OCI-LY7 (cell line): ENCODE measurements at places on chromosomes 7 and 10.

DNA sequence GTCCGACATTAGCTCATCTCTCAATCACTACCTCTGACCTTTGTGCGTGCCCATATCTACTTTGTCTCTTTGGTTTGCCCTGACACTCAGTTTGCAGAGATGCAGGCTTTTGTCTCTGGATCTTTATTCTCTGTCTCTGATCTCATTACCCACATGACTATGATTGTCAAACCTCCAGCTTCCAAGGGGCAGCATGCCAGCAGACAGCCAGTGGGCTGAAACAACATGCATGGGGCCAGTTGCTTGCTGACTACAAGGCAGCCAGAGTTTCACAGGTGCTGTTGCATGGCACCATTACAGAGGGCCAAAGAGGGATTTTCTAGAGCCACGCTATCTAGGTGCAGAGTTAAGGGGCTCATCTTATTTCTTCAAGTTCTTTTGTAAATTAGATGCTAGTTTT, 146.2 kb downstream of the SPAG6 start:
- DNase-seq: no peak

- no peak for DNase-seq
These were observed 534.6 kb downstream of the TFEC start for GRCh38 chr7:115496006-115496405.

DNA sequence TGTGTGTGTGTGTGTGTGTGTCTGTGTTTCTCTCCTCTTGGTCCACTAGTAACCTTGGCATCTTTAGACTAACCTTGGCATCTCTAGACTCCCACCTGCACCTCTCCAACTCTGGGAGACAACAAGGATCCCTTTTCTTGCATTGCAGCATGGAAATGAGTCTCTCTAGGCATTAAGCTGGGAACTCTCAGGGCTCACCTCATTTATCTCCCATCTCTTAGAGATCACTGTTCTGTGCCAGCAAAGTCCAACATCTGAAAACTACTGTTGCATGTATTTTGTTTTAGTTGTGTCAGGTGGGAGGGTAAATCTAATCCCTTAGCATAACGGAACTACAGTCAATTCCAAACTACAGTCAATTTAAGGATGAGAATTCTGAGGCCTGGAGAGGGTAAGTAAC, 38.7 kb downstream of the MYOF start:
- DNase-seq: no peak

- DNase-seq: peak; percentile 10
These were observed 55.2 kb upstream of the FAM133B start for GRCh38 chr7:92645114-92646061.

- DNase-seq: no peak
These were observed 7.6 kb downstream of the CCDC172 start for GRCh38 chr10:116331815-116332214.

DNA sequence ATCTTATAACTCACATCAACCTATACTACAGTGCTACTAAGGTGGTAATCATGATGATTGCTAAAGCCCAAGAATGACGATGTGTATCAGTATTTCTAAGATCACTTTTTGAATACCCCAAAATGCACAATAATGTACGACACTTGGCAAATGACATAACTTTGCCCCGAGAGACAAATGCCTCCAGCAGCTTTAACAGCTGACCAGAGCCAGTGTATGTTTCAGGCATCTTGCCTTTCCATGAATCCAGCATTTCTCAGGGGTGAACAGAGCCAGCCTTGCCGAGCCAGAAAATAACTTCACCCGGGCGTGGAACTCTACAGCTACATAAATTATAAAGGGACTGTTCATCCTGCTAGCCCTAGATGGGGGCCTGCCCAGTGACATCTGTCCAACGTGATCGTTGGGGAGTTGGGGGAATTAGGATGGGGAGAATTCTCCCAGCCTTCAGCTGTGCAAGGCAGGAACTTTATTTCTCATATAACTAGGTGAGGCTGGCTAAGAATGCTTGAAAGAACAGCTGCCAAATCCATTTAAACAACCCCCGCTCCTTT, 1.8 kb downstream of the IGFBP3 start:
- DNase-seq: no peak

DNA sequence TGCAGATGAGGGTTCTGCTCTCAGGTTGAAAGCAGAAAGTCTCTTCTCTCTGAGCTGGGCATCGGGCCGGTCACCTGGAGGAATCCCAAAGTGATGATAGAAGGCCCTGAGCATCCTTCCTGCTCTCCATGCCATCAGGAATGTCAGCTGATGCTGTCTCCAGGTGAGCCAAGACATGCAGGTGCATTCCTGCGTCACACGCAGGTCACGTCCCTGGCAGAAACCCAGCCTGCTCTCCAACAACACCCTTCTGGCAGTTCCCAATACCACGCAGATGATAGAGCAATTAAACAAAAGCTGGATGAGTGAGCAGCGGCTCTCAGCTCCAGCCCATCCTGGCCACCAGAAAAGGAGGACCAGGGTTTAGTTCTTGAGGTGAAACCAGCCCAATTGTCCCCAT, 6.9 kb upstream of the WIPI2 start:
- DNase-seq: no peak

GRCh38 chr10:49205206-49205605, 17.0 kb upstream of the TMEM273 start:
- DNase-seq: no peak

- no peak for DNase-seq
These were observed 168.1 kb upstream of the MALRD1 start for GRCh38 chr10:18880530-18880929.

DNA sequence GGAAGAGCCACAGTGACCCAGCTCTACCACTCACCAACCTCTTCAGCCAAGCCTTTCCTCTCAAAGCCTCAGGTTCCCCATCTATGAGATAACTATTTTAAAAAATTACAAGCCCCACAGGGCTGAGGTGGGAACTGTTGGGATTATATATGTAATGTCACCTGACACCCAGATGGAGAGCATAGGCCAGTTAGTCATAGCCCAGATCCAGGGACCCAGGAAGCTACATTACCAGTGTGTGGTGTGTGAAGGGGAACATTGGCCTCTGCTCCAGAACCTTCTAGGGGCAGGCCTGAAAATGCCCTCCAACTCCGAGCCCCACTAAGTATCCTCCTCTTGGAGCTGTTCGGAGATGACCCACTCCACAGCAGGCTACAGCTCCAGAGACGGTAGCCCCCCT, 162.4 kb downstream of the NRF1 start:
- DNase-seq: no peak
